Stimulated activated CD8-positive, alpha-beta memory T cell treated with anti-CD3 and anti-CD28 coated beads, Interleukin-15, amount 100 ng/mL, for 4 hours (primary cell): ENCODE measurements at places on chromosomes 3 and 15.
A peak's percentile ranks its signal among the peaks of the same experiment; 100 is the strongest.

DNA sequence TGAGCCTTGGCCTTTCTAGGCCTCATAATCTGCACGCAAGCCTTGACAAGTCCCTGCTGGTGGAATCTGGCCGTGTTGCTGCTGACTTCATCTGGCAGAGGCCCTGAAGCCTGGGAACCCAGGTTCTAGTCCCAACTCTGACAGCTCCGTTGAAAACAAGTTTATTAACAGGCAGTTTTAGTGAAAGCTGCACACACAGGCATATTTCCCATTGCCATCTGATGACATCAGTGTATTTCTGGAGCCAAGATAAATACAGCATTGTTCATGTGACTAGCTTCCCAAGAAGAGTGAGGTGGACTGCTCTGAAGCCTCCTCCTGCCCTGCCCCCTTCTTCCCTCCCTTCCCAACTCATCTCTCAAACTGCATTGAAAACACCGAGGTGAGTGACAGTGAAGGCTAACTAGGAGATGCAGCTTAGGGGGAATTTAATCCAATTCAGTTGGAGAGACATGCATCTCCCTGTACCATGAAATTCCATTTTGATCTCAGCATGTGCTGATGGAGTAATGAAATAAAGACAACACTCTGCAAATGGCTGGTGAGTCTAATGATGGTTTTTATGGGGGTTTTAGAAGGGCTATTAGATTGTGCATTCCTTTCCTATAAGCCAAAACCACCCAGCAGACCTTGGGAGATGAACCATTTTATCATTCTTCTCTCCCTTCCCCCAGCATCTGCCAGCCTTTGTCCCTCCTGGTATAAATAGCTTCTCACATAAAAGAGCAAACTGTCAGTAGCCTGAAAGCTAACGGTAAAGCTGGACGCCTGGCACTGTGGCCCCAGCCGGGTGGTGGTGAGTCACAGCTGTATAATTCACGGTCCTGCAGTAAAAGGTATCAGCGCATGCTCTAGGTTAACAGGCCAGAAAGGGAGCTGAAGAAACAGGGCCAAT, 38.0 kb downstream of the PRICKLE2 start:
- DNase-seq, result no peak

- DNase-seq, result no peak
Observed at GRCh38 chr15:96314963-96315362, 15.5 kb upstream of the NR2F2 start.

DNA sequence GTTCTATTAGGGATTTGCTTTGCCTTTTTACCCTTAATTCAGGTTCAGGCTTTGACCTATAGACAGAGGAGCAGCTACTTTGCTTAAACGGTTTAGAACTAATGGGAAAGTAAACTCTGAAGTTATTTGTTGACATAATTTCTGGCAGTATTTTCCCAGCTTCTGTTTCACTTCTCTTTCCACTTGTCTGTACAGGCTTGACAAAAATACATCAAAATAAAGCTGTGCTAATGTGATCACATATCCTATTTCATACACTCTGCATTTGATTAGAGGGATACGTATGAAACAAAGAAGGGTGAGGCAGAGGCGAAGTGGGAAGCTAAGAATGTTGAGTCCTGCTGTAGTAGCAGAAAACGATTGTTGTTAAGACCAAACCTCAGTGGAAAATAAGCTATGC, 389.1 kb upstream of the RARB start:
- no peak for DNase-seq

DNA sequence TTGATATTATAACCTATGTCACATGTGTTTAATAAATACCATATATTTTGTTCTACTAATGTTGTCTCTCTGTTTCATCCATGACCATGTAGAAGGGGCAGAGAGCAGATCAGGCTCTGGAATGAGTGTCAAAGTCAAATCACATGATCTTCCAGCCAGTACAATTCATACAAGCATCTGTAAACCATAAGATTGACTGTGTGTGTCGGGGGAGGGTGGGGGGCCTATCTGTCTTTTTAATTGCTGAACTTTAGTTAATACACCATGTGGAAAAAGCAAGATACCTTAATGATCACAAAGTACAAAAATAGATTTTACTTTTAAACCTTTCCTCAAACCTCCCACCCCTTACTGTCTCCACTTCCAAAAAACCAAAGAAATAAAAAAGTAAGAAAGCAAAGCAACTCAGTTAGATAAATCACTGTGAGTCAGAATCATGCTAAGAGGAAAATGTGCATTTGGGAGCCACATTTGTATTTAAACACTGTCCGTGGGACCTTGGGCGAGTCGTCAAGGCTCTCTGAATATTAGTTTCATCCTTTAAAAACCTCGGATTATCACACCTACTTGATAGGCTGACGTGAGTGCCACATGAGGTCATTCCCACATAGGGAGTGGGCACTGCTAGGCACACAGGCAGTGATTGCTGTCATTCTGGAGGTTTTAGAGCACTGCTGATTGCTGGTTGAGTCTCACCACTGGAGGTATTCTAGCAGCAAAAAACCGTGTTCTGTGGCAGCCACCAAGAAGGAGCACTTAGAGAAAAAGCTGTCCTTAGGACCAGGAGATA, 21.0 kb upstream of the POLR2M start:
- DNase-seq, result no peak

DNA sequence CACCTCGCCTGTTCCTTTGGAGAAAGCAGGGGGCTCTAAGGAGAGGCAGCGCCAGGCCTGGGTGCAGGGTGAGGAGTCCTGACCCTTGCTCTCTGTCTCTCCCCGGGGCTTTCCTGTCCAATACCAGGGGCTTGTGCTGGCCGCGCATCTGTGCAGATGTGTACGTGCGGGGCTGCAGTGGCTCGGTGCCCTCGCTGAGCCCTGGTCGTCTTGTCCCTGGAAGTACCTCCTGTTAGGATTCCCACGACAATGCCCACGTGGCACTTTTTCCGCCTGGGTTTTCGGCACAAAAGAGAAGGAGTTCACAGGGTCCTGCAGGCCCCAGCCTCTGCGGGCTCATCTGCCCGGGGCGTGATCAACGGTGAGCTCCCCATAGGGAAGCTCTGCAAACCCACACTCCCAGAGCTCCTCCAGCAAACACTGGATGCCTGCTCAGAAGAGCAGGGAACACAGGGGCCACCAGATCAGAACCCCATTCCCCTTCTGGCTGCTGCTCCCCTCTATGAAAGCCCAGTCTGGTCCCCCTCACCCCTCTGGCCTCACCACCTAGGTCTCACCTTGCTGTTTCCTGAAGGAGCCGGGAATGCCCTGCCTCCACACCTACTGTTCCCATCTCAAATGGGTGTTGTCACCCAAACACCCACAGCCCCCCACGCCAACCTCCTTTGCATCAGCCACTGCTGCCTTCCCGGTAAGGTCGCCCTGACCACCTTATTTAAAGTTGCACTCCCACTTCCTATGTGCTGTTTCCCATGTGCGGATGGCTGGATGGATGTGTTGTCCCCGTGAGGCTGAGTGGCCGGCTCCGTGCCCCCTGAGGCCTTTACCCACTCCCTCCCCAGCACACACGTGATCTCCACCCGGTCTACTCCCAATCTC, 62.6 kb upstream of the PRR20G start:
- DNase-seq, result no peak

- DNase-seq, result no peak
Observed at GRCh38 chr15:80779658-80780415, 667 bp downstream of the CEMIP start.

GRCh38 chr3:86988235-86988634, 2.7 kb downstream of the VGLL3 start:
- no peak for DNase-seq

DNA sequence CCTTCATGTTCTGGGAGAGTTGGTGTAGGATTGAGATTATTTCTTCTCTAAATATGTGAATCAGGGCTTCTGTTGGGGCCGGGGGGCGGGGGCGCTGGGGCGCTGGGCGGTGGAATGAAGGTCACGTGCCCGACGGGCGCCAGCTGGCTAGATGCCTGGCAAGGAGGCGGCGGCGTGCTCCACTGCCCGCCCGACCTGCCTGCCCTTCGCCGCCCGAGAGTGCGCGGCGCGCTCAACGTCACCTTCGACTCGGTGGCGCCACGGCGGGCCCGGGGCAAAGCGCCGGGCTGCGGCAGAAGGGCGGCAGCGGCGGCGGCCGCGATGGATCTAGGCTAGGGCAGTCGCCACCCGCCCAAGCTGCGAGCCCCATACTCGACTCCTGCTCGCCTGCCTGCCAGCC, 47.0 kb upstream of the LHFPL4 start:
- DNase-seq, result no peak

DNA sequence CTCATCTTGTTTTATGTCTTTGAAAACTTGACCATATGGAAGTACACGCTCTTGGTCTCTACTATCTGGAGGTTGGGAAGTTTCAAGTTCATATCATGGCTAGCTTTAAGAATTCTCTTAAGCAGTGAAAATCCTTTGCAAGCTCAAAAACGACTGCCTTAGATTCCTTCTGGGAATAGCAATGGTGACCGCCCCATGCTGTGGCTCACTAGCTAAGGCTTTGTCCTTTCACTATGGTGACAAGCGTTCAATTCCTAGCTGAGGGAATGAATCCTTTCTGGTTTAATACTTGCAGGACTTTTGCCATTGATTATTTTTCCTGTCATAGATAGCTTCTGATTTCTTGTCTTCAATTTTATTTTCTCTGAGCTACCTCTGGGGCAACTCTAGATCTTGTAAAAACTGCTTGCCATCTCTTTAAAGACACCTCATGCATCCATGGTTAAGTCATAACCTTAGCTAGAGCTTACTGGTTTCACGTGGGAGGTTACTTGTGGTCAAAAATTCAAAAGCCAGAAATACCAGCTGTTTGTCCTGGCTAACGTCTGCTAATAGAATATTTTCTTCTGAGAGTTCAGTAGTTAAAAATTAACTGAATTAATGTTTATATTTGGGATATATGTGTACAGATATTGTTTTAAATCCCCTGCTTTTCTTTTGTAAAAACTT, 673.4 kb upstream of the CBLB start:
- no peak for DNase-seq

DNA sequence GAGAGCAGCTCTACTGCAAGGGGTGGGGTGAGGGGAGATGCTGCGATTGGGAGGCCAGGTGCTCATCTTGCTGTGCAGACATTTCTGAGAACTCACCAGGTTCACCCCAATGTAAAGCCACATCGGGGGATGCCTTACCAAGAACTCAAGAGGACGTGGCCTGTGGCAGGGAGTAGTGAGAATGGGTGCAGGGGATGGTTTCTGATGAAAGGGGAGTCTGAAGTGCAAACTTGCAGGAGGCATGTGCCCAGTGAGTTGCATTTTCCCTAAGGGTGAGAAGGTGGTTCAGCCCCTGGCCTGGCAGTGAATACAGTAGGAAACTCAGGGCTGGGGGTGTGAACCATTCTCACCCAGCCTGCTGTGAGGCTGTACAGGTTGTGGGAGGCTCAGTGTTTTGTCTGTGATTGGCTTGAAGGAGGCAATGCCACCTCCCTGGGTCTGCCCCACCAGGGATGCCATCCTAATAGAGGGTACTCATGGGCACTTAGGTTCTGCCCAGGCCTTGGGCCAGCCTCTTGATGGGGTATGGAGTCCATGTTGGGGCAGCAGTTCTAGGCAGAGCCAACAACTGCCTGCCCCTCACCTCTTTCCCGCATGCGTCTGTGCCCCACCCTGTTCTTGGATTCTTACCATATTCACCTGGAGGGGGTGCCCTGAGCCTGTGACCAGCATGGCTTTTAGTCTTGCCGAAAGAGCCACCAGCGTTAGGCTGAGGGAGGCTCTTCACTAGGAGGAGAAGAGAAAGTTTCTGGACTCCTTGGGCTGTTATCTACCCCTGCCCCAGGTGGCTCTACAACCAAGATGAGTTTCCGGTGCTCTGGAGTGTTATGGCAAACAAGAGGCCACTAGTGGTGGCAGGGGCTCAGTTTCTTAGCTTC, 4.5 kb downstream of the HEMK1 start:
- peak; percentile 62 for DNase-seq

DNA sequence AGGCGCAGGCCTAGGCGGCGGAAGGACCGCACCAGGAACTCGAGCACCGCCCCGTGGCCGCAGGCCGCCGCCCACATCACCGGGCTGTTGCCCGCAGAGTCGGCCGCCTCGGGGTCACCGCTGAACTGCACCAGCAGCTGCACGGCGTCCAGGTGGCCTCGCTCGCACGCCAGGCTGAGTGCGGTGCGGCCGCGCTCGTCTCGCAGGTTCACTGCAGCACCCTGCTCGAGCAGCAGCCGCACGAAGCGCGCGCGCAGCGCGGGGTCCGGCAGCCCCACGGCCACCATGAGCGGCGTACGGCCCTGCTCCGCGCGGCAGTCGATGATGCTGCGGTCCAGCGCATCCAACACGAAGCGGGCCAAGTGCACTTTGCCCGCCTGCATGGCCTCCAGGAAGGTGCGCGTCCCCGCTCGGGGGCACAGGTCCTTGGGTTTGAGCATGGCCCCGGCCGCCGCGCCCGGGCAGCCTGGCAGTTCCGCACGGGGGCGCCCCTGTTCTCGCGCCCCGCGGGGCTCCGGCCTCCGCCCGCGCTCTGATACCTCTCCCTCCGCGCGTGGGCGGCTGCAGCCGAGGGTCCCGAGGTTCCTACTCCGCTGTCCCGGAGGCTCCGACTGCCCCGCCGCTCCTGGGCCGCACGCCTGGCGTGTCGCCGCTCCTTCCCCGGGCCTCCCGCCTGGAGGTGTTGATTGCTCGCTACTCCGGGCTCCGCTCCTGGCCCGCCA, 556 bp downstream of the ANKRD63 start:
- peak; percentile 23 for DNase-seq

DNA sequence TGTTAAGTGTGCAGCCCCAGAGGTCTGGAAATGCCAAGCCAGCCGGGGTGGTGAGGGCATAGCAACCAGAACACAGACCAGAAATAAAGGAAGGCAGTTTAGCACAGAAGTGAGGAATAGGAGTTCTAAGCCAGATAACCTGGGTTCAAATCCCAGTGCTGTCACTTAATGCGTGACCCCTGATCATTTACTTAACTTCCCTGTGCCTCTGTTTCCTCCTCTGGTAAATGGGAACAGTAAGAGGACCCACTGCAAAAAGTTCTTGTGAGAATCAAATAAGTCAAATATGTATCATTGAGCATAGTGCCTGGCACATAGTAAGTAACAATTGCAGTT, 125.2 kb upstream of the ARHGEF3 start:
- no peak for DNase-seq

- DNase-seq, result no peak
Observed at GRCh38 chr3:184110316-184110725, 13.5 kb downstream of the HTR3E start.

DNA sequence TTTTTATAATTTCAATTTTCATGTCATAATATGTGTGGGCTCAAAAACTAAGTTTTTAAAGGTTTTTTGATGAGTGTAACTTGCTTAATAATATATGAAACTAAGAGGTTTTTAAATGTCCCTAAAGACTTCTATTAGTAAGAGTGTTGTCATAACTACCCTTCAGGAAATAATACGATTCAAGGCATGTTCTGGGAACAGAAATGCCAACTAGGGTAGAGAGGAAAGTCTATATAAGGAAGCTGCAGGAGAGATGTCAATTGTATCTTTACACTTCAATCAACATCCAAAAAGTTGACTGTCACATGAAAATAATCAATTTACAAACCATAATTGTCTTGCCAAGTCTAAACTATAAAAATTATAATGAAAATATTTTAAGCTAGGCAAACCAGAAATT, 76.3 kb downstream of the SMARCC1 start:
- DNase-seq, result no peak
